RPMI7951 (cell line): ENCODE measurements at places on chromosomes 12 and 14. TPM values are rescaled to one million over a fixed set of nuclear protein-coding genes. Genes with fewer than 3 reads are reported as not detected.

IFNG-AS1 gene
- not detected in 2 replicates for total RNA-seq

ALDH2 gene
- 0.36 TPM in 1 of 2 replicates, not detected in the other for total RNA-seq

CCDC196 gene
- total RNA-seq = not detected in 2 replicates

ENDOU gene
- 0.24 TPM in 1 of 2 replicates, not detected in the other for total RNA-seq

CLEC6A gene
- total RNA-seq = not detected in 2 replicates

AQP6 gene
- total RNA-seq = 0.10 TPM in 1 of 2 replicates, not detected in the other

PPFIA2 gene
- 0.20 TPM in 1 of 2 replicates, not detected in the other for total RNA-seq

BEGAIN gene
- not detected in 2 replicates for total RNA-seq

LYZ gene
- 0.10 and 0.72 TPM in 2 replicates for total RNA-seq

CMA1 gene
- not detected in 2 replicates for total RNA-seq

RASSF9 gene
- under 0.01 TPM in 1 of 2 replicates, not detected in the other for total RNA-seq

SMIM41 gene
- not detected in 2 replicates for total RNA-seq

SERPINA3 gene
- 0.96 and 1.5 TPM in 2 replicates for total RNA-seq

SIX6 gene
- not detected in 2 replicates for total RNA-seq

WBP11 gene
- 23.9 and 31.6 TPM in 2 replicates for total RNA-seq

KIF26A gene
- not detected in 2 replicates for total RNA-seq

MYF6 gene
- not detected in 2 replicates for total RNA-seq

MANSC4 gene
- total RNA-seq = not detected in 2 replicates

C3AR1 gene
- 0.39 and 1.2 TPM in 2 replicates for total RNA-seq

SERPINA10 gene
- total RNA-seq = not detected in 2 replicates

TEAD4 gene
- 10.9 and 11.3 TPM in 2 replicates for total RNA-seq

PMEL gene
- 0.84 and 1.1 TPM in 2 replicates for total RNA-seq

AMN gene
- not detected in 2 replicates for total RNA-seq

USP15 gene
- total RNA-seq = 19.2 and 40.0 TPM in 2 replicates

ASIC1 gene
- 0.24 and 0.39 TPM in 2 replicates for total RNA-seq

CCNT1 gene
- 19.1 and 20.9 TPM in 2 replicates for total RNA-seq

DHRS1 gene
- 12.6 and 15.6 TPM in 2 replicates for total RNA-seq

IL31 gene
- not detected in 2 replicates for total RNA-seq

BLOC1S1 gene
- total RNA-seq = 155 and 170 TPM in 2 replicates

GPR84 gene
- 0.12 TPM in 1 of 2 replicates, not detected in the other for total RNA-seq

CLSTN3 gene
- 4.5 and 7.3 TPM in 2 replicates for total RNA-seq

FAM90A1 gene
- total RNA-seq = not detected in 2 replicates

SLC6A13 gene
- total RNA-seq = 0.36 TPM in 1 of 2 replicates, not detected in the other

SMOC1 gene
- not detected in 2 replicates for total RNA-seq

MMP17 gene
- total RNA-seq = 48.7 and 50.9 TPM in 2 replicates

MUCL1 gene
- total RNA-seq = not detected in 2 replicates

CEBPE gene
- total RNA-seq = not detected in 2 replicates

MTA1 gene
- total RNA-seq = 15.3 and 18.4 TPM in 2 replicates

CYP27B1 gene
- total RNA-seq = 1.1 and 1.2 TPM in 2 replicates

P2RX7 gene
- 4.8 and 5.0 TPM in 2 replicates for total RNA-seq

DLGAP5 gene
- 109 and 144 TPM in 2 replicates for total RNA-seq

KRT75 gene
- total RNA-seq = not detected in 2 replicates

LUM gene
- 56.5 and 102 TPM in 2 replicates for total RNA-seq

TMEM132D gene
- 0.36 and 0.98 TPM in 2 replicates for total RNA-seq

HOXC12 gene
- total RNA-seq = not detected in 2 replicates
